ENCODE measurements at places on chromosomes 3 and 15.

- DNase-seq = no peak
Observed at GRCh38 chr3:66467996-66468735, 32.7 kb downstream of the LRIG1 start.

- DNase-seq = peak; percentile 58
Observed at GRCh38 chr3:13427662-13428603, 7.8 kb upstream of the NUP210 start.

- DNase-seq = no peak
Observed at GRCh38 chr15:68315495-68316031, 38.0 kb downstream of the FEM1B start.

DNA sequence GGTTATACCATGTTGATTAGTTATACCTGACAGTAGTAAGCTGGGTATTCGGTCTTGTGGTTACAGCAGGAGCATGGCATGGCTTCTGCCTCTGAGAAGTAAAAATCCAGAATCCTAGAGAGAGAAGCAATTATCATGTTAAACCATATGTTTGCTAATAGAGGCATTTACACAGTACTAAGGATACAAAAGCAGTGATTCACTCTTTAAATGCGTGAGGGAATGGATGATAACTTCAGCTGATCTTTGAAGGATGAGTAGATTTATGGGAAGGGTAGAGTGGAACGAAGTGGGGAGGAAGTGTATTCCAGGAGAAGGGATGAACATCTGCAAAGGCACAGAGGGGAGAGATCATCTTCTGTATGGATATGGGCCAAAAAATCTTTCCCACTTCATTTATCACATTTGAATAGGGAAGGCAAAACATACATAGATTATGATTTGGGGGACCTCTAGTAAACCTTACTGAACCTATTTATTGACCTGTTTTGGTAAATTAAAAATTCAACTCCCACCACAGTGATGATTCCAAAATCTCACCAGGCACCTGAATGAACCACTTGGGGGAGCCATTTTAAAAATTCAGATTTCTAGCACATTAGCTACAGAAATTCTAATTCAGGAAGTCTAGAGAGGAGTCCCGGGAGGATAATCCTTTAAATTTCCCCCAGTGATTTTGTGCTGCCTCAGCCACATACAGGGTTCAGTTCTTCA lies 35.1 kb downstream of the IGSF10 start:
- DNase-seq = no peak

DNA sequence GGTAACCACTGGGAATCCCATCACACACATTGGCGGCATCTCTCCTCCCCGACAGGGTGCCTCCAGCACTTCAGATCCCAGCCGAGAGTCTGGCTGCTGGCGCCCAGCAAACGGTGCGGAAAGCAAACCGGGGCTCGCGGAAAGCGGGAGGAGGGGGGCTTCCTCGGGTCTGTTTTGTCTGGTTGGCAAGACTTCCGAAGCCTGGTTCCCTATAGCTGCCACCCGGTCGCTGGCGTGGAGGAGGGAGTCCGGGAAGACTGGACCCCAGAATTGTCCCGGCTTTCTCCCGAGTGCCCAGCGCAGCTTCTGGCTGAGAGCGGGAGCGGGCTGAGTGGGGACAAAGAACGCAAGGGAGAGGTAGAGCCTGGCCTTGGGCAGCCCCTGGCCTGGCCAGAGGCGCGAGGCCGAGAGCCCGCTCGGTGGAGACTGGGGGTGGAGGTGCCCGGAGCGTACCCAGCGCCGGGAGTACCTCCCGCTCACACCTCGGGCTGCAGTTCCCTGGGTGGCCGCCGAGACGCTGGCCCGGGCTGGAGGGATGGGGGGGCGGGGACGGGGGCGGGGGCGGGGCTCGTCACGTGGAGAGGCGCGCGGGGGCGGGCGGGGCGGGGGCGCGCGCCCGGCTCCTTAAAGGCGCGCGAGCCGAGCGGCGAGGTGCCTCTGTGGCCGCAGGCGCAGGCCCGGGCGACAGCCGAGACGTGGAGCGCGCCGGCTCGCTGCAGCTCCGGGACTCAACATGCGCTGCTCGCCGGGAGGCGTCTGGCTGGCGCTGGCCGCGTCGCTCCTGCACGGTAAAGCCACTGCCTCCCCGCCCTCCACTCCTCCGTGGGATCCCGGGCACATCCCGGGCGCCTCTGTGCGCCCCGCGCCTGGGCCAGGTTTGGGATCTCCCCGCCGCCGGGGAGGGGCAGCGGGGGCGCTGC lies at the start of gene CHRNA7:
Gene CHRNA7 (plus strand): TSS at position 654 of the 920 bp plus-strand sequence. CDS start 80 bp downstream, at position 734.
- DNase-seq = peak; percentile 2

DNA sequence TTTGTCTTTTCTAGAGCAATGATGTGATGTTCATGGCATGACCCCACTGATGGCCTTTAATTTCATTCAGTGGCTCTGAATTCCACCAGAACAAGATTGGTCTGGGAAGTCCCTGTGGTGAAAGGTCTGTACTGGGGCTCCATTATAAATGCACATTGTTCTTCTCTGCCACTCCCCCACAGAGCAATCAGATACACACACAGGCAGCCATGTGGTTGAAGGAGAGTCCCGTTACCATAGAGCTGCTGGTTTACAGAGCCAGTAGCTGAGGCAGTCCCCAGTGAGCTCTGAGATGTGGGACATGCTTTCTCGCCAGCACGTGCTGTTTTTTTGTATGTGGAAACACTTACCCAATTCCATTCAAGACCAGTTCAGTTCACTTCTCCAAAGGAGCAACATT lies 172.7 kb upstream of the TRIM42 start:
- DNase-seq = no peak

- no peak for DNase-seq
Observed at GRCh38 chr3:53493963-53494791, at the start of gene CACNA1D. Gene CACNA1D, plus strand, starts transcription at chr3:53494611. Its CDS starts 556 bp downstream, at chr3:53495167.

- no peak for DNase-seq
Observed at GRCh38 chr3:39112113-39112512, 4.6 kb downstream of the TTC21A start.

DNA sequence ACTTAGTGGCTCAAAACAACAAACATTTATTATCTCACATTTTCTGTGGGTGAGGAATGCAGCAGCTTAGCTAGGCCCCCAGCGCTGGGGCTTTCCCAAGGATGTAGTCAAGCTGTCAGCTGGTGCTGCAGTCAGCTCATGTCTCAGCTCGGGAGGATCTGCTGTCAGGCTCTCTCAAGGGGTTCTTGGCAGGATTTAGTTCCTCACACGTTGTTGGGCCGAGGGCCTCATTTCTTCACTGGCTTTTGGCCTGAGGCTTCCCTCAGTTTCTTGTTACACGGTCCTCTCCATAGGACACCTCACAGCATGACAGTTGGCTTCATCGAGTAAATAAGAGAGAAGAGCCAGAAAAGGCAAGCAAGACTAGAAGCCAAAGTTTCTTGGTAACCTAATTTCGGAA lies 13.7 kb upstream of the U2SURP start:
- no peak for DNase-seq

All from CD4-positive, alpha-beta T cell treated with Interleukin-1 beta for 1 hour (primary cell).